Adrenal gland (tissue), 19 donors: ENCODE measurements at places on chromosomes 1 and 21. TPM values are rescaled to one million over a fixed set of nuclear protein-coding genes. Genes with fewer than 3 reads are reported as not detected.

- H3K27ac ChIP-seq, result no peak overlapping the region
- H3K27me3 ChIP-seq, result no peaks in the 10 kb centered on the region
These were observed 20.6 kb upstream of the SCCPDH start for GRCh38 chr1:246703581-246703980.

The ACADM gene
- 23.5 TPM for polyA plus RNA-seq

The NPHS2 gene
- not detected for polyA plus RNA-seq

The GSTM5 gene
- polyA plus RNA-seq, result 9.5 TPM

The KRTAP19-3 gene
- not detected for polyA plus RNA-seq

DNA sequence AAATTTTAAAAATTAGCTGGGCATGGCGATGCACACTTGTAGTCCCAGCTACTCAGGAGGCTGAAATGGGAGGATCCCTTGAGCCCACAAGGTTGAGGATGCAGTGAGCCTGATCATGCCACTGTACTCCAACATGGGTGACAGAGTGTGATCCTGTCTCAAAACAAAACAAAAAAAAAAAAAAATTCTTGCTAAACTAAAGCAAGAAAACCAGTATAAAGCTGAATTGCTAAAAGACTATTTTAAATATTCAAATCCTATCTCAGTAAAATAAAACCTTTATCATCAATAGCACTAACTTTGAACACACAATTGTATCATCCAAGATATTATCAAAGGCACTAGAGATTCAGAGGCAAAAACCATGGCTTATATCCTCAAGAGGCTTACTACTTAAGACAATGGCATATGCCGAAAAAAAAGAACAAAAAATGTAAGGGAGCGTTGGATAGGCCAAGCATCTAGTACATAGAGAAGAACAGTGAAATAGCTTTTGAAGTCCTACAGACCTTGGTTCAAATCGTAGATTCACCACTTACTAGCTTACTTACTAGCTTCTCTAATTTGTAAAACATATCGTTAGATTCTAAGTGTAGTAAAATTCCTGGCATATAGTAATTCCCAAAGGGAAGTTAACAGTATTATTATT is 3.6 kb downstream of the EPS15 start:
- no peak for DNase-seq
- H3K27ac ChIP-seq, result peak overlapping the region; percentile 67
- no peaks in the 10 kb centered on the region for H3K36me3 ChIP-seq
- H3K4me1 ChIP-seq, result peaks cover 56% of the 10 kb centered on the region
- peak overlapping the region; percentile 97 for H3K4me3 ChIP-seq
- H3K27me3 ChIP-seq, result no peaks in the 10 kb centered on the region

The TEKT2 gene
- 1.4 TPM for polyA plus RNA-seq
